ENCODE measurements at places on chromosomes 3 and 15. TPM values are rescaled to one million over a fixed set of nuclear protein-coding genes. Genes with fewer than 3 reads are reported as not detected.

GOLGA6D gene
- not detected for total RNA-seq

DNA sequence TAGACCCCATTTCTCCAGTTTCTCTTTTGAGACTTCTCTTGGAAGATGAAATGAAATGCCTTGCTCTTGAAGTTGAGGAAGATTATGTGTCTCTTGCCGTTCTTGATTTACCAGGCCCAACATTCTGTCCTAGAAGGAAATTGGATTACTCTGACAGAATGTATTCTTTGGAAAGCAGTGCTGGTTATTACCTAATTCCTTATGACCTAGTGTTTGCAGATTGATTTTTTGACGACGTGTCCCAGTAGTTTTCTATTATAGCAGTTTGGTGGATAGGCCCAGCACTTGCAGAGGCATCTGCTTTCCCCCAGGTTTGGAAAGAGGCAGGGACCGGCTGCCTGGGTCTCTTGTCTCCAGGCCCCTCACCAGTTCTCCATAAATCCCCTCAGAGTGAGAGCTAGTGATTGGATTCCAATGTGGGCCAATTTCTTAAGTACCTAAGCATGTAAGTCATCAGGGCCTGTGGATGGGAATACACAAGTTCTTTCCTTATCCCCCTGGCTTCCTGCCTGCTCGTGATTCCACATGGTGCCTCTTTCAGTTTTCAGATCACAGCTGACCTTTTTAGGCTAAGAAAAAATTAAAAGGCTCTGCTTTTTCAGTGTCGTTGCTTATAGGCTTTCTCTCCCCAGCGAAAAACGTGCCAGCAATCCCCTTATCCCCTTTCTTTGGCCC, 50.2 kb downstream of the EPHB3 start:
- peak; percentile 25 for DNase-seq

SHF gene
- 4.1 TPM for total RNA-seq

DNA sequence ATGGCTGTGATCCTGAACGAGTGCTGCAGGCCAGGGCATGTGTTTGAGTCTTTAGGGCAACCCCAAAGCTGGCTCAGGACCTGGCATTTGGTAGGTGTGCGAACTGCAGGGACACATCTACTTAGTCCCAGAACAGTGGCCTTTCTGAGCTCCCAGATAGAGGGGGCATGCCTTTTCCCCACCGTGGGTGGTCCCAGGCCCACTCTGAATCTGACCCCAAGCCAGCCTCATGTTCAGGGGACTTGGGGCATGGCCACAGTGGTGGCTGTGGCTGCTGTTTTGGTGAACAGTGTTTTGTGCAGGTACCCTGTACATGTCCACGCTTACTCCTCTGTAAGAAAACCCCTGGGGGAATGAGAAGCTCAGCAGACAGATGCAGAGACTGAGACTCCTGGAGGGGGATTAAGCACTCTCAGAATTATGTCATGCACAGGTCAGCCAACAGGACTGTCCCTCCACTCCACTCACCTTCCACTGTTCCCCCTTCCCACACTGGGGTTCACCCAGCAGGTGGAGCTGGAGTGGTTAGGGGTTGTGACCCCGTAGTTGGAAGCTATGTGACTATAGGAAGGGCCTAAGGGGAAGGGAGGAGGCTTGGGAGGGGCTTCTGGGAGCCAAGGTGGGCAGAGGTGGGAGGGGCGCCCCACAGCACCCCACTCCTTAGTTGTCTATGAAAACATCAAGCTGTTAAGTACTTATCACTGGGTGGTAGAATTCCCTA, 16.4 kb downstream of the ESYT3 start:
- no peak for DNase-seq

C3orf80 gene
- 2.2 TPM for total RNA-seq

LRRN1 gene
- total RNA-seq, result 3.5 TPM

BAHD1 gene
- 10.5 TPM for total RNA-seq

DNA sequence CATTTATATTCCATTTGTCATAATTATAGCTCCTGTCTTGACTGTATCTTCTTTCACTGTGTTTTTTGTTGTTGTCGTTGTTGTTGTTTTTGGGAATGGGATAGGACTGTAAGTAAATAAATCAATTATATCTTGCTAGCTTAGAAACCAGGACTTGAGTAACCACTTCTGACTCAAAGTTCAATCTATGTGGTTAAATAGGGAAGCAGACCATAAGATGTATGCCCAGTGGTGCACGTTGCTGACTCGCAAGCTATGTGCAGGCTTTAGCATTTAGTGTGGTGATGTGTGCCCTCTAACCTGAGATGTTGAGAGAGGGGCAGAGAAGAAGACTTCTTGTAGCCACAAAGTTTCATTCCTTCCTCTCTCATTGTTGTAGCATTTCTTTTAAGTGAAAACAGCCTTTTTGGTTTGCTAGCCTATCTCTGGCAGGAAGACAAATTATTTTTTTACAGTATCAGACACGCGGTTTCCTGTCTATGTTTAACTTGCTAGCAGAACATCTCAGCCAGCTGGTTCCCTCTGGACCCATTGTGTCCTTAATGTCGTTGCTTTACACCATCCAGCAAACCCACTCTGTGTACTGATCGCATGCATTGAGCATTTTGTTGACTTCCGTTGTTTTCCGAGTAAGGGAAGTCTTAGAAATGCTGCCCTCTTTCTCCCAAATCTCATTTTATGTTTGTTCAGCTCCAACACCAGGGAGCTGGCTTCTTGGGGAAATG, 52.1 kb downstream of the TGFBR2 start:
- DNase-seq, result no peak

DNA sequence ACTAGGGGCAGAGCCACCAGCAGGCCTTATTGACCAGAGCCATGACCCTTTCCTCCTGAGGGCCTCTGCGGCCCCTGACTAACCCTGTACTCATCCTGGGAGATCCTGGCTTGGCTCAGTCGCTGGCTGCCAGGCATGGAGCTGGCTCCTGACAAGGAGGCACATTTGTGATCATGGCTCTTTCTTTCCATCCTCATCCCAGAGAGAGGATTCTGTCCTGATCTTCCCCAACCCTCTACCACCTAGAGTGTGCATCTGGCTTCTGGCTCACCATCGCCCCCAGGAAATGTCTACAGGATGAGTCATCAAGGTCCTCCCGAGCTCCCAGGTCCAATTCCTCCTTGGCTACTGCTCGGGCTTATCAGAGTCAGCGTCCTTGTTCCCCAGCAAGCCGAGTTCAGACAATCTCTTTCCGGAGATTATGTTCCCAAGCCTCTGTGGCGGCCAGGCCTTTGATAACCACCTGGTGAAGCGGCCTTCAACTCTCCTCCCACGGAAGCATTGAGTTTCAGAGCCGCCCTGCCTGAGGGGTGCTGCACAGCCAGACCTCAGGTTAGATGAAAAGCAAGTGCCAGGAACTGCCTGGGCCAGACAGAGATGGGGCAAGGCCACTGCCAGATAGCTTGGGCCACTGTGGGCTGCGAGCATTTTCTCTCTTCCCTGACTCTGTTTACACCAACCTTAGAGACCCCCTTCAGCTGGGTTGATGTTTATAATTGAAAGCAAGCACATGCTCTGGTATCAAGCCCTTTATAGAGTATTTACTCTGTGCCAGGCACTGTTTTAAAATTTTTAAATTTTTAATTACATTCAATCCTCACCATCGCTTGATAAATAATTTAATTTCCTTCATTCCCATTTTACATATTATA, 44.3 kb upstream of the MRPS22 start:
- DNase-seq, result peak; percentile 91

GP9 gene
- not detected for total RNA-seq

- DNase-seq, result no peak
Measured at GRCh38 chr15:51396921-51397320, 55.5 kb downstream of the GLDN start.

PCSK6 gene
- 0.72 TPM for total RNA-seq

- DNase-seq, result no peak
Measured at GRCh38 chr15:52255935-52256334, 39.7 kb downstream of the MYO5C start.

GRCh38 chr15:85771271-85771670, 23.5 kb downstream of the KLHL25 start:
- peak; percentile 89 for DNase-seq

DNA sequence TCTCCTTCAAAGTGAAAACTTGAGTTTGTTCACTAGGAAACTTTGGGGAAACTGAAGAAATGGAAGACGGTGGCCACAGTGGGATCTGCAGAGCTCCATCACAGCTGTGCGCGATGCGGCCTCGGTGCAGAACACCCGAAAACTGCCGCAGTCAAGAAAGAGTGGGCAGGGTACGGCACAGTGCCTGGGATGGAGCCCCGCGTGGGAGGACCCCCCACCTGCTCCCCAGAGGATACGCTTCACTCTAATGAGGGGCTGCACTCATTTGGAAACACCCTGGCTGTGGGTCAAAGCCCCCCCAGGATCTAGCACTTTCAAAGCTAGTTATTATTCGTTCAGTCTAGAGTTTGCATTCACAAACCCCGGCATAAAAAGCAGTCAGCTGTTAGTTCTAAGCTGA, 9.5 kb downstream of the ADAMTS17 start:
- DNase-seq, result no peak

GPR176 gene
- 173 TPM for total RNA-seq

AADACL2 gene
- total RNA-seq, result not detected

DNA sequence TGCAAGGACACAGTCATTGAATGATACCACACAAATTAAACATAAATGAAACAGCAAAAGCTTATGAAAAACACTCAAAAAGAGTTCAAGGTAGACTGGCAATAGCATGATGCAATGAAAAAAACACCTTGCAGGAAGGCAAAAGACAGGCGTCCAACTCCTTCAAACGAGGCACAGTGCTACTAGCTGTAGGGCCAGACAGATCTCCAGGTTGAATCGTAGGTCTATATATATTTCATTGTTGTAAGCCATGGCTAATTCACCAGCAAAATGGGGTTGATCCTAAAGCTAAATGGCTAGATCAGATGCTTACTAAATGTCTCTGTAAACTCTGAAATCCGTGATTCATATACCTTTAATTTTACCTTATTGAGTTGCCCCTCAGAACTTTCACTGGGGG, 94.2 kb downstream of the THRB start:
- DNase-seq, result no peak

CHAC1 gene
- total RNA-seq, result 30.0 TPM

- DNase-seq, result peak; percentile 6
Measured at GRCh38 chr3:108524537-108524936, 14.1 kb upstream of the MYH15 start.

- DNase-seq, result no peak
Measured at GRCh38 chr3:119333773-119334509, 39.8 kb downstream of the ARHGAP31 start.

- no peak for DNase-seq
Measured at GRCh38 chr3:190384309-190384756, 3.6 kb upstream of the CLDN16 start.

- DNase-seq, result no peak
Measured at GRCh38 chr3:37580237-37580636, 281.4 kb upstream of the CTDSPL start.

- peak; percentile 93 for DNase-seq
Measured at GRCh38 chr3:196502775-196503195, 783 bp downstream of the RNF168 start.

GRCh38 chr3:108090049-108090700, 656 bp downstream of the CD47 start:
- no peak for DNase-seq

DNA sequence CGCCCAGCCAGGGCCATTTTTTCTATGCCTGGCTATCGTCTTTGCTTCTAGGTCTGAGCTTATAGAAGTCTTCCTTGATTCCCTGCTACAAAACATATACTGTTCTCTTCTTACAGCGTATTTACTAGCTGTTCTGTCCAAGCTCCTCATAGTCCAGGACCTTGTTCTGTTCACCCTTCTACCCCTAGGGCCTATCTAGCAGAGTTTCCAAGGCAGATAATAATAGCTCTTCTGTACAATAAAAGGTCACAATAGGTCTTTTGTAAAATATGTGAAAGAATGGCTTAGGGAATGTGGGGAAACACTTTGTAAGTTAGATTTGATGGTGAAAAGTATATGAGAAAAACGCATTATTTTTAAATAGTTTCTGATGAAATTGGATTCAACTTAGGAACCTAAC, 158.2 kb downstream of the P3H2 start:
- no peak for DNase-seq

DNA sequence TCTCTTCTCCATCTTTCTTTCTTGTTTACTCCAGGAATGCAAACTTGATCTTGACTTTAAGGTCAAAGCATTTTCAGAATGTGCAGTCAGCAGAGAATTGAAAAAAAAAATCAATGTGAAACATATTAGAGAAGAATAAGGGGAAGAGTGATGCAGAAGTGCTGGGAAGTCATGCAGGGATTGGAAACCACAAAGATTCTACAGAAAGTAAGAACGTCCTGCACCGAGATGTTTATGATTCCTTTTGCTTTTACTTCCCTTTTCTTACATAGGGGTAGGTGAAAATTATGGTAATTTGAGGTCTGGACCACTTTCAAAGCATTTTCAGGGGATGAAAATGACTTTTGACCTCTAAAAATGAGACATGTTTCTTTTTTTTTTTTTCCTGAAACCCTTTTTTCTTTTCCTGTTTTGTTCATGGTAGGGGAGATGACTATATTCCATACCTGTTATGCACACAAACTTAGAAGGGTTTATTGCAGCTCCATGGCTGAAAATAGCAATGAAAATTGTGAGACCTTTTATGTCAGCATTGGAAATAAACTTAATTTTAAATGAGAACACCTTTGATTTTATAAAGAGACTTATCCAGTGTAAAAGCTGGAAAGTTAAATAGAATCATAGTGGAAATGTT, 623.5 kb upstream of the TBL1XR1 start:
- DNase-seq, result no peak

- DNase-seq, result peak; percentile 93
Measured at GRCh38 chr15:67024314-67024997, 40.9 kb upstream of the SMAD3 start.
